Tibial artery (tissue), 4 donors: ENCODE measurements at places on chromosomes 1 and 21.

DNA sequence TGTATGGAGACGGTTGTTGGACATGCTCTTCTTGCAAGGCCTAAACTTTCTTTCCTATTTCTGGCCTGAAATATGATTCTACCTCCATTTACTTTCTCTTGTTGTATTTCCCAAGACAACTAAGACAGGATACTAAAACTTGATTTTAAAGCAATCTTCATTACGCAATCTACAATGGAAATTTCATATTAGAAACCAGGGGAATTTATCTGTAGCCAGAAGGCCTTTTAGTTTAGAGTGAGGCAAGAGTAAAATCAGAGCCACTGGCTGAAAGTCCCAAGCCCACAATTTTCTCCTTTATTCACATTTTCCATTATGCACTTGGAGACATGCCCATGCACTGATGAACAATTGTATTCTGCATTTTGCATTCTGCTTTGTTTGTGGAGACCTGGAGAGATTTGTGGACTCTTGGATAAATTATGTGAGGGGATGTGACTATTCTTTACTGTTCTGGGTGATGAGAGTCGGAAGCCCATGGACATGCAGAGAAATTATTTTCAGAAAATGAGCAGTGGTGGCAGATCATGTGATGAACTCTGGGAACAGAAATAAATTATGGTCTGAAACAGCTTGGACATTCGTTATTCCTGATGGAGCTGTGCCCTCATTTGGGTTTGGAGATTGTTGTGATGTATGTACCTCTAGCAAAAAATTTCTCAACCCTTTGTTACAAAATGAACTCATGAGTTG, 336.8 kb downstream of the SEC16B start:
- no peak for DNase-seq

DNA sequence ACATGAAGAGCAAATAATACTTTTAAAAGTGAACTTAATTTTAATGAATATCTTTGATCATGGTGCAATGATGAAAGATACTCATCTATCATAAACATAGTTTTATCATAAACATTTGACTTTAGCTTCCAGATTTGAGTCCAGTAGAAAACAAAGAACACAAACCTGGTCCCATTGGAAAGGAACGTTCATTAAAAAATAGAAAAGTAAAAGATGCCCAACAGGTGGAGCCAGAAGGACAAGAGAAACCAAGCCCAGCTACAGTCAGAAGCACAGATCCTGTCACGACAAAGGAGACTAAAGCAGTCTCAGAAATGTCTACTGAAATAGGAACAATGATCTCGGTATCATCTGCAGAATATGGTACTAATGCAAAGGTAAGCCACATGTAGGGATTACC, 55.6 kb upstream of the MYOCOS start:
- no peak for DNase-seq

- no peak for DNase-seq
Observed at GRCh38 chr1:34761776-34762307, 2.3 kb downstream of the GJB4 start.

DNA sequence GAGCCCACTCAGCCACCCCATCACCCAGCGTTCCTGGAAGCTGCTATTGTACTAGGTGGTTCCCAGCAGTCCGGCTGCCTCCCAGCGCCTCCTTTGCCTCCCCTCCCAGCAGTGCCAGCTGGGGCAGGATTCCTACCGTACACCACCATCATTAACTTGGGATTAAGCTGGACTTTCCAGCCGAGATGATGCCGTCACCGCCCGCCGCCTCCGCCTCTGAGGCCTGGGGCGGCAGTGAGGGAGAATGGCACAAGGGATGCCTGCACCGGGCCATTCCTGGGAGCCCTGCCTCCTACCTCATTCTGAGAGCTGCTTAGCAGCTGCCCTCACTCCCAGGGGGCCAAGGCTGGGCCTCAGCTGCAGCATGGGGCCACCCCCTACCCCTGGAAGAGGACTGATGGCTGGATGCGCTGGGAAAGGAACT, 13.2 kb downstream of the CNTN2 start:
- DNase-seq, result no peak

GRCh38 chr1:25430967-25431881, 527 bp downstream of the MACO1 start:
- peak; percentile 67 for DNase-seq

GRCh38 chr1:41631154-41631553, 146.7 kb upstream of the EDN2 start:
- no peak for DNase-seq
